ENCODE measurements at places on chromosomes 6 and 20. TPM values are rescaled to one million over a fixed set of nuclear protein-coding genes. Genes with fewer than 3 reads are reported as not detected.

The PDE7B gene
- total RNA-seq: 1.00 TPM

- no peak for DNase-seq
Observed at GRCh38 chr6:16803294-16804200, 42.3 kb upstream of the ATXN1 start.

The MYLK2 gene
- total RNA-seq: 0.53 TPM

DNA sequence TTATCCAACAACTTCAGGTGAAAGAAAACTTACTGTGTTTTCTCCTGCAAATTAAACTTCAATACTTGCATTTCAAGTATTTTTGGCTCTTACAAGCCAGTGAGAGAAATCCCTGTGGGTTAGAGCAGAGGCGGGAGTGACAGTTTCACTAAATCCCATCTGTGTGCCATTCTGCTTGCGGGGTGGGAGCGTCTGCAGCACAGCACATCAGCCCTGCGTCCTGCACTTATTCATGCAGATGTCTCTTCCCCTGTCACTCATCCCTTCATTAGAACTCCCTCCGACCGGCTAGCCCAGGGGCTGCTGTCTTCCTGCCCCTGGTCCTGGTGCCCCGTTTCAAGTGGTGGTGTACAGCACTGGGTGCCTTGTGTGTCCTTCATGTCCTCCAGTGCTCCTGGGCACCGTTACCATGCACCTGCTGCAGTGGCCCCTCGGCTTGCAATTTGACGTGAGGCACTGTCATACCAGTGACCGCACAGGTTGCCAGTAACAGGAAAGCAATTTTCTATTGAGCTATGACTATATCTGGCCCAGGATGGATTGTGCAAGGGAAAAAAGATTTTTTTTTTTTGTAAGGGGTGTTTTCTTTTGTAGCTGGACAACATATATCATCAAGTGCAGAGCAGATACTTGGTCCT is 59.4 kb downstream of the INSM1 start:
- no peak for DNase-seq

The NFATC2 gene
- 29.4 TPM for total RNA-seq

- DNase-seq: no peak
Observed at GRCh38 chr20:49562311-49563014, 5.5 kb downstream of the PTGIS start.

DNA sequence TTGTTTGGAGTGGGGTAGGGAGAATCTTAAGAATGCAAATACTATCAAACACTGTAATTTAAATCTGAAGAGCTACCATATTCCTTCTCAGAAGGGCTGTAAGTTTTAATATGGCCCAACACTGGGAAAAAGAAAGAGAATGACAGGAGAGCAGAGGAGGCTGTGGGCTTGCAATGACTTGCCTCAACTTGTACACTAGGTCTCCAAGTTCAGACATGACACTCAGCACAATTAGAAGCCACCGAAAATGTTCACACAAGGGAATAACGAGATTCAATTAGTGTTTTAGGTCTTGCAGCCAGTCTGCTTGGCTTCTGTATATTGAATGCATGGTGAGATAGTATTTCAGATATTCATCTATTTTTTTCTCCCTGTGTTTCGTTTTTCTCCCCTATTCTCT is 89.4 kb downstream of the HS3ST5 start:
- no peak for DNase-seq

- DNase-seq: no peak
Observed at GRCh38 chr20:15297059-15297875, 959.9 kb upstream of the FLRT3 start.
